ENCODE measurements at places on chromosomes 6 and 20.

- peak; percentile 26 for DNase-seq
Measured at GRCh38 chr6:72616406-72617015, 5.4 kb upstream of the KCNQ5 start.

DNA sequence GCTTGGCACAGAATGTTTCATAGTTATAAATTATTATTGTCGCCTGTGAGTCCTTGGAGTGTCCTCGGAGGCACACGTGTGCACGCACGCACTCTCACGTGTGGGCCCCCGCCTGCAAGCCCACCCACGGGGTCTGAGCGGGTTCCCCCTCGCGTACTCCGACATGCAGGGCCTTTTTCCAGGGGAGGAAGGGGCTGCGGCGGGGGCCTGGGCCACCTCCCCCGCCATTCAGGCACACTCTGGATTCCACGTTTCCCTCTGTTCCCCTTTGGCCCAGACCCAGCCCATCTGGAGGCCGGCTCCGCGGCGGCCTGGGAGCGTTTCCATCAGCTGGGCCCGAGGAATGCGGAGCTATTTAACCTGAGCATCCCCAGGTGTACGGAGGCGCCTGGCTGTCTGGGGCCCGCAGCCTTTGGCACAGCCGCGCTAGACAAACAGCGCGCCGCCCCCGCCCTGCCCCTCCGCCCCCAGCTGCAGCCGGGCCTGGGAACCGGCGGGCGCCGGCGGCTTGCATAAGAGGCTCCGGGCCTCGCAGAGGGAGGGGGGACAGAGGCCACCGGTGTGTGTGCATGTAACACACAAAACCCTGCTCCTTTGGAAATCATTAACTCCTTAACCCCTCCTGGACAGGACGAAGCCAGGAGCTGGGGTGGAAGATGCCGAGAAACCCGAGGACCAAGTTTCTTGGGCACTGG lies 3.3 kb downstream of the ID1 start:
- peak; percentile 91 for DNase-seq

GRCh38 chr6:4178737-4179333 lies 43.5 kb upstream of the ECI2 start:
- DNase-seq = no peak

DNA sequence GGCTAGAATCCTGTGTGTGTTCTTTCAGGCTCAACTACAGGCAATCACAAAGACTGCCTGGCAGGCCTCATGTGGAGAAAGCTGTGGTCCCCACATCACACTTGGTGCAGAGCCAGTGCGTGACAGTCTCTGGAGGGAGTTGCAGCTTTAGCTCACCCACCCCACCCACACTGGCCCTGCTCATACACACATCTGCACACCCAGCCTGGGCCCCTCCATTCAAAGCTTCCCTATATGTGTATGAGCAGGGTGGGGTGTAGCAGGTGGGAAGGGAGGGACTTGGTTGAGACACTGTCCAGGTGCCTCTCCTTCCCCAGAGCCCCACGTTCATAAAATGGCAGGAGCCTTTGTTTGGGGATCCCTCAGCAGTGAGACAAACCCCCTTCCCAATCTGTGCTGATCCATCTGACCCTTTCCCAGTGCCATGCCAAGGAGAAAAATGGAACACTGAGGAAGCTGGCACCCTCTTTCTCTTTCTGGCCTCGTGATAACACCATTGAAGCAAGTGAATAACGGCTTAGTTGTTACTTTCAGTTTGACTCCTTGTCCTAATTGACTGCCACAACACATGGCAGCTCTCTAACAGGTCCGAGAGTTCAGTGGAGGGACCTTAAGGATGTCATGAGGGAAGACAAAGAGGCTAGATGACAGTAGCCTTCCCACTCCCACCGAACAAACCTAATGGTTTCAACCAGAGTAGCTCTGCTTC lies 53.8 kb upstream of the NRSN1 start:
- no peak for DNase-seq

GRCh38 chr20:21933526-21933925 lies 228.1 kb downstream of the PAX1 start:
- no peak for DNase-seq

DNA sequence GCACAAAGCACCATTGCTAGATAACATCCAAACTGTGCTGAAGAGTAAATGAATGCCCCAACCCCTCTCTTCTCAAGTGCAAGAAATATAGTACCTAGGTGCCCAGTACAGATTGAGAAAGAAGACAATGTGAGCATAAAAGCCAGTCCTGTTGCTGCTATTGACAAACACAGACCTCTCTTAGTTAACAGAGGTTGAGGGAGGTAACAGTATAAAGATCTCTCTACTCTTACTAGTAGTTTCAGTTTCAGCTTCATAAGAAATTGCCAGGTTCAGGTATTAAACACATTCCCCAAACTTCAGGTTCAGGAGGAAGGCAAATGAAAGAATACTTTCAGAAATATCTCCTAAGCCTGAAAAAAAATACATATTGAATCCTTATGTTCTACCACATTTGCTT lies 31.4 kb downstream of the TBC1D32 start:
- DNase-seq = no peak

DNA sequence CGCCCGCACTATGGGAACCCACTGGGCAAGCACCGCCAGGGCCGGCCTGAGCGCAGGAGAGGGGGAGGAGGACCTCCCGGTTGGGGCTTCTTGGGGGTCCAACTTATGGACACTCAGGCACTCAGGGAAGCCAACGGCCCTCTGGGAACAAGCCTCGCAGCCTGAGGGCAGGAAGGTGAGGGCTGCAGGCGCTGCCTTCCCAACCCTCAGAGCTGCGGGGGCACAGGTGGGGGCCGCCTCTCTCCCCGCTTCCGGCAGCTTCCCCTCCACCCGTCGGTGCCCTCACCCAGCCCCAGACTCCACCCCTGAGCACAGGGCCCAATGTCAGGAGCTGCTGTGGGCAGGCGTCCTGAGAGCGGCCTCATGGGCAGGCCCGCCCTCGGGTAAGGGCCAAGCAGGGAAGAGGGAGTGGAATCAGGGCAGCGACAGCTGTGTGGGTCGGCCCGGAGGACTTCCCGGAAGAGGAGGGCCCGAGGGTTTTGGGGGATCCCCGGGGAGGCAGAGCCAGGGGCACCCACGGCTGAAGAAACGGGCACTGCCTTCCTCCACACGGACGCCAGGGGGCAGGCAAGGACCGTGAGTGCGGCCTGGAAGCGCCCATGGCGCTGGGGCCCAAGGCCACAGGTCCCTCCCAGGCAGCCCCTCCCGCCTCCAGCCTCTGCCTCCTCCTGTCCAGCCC lies 488 bp upstream of the PTK6 start:
- DNase-seq = peak; percentile 85

- DNase-seq = no peak
Measured at GRCh38 chr6:147117580-147117979, 86.6 kb upstream of the STXBP5 start.

DNA sequence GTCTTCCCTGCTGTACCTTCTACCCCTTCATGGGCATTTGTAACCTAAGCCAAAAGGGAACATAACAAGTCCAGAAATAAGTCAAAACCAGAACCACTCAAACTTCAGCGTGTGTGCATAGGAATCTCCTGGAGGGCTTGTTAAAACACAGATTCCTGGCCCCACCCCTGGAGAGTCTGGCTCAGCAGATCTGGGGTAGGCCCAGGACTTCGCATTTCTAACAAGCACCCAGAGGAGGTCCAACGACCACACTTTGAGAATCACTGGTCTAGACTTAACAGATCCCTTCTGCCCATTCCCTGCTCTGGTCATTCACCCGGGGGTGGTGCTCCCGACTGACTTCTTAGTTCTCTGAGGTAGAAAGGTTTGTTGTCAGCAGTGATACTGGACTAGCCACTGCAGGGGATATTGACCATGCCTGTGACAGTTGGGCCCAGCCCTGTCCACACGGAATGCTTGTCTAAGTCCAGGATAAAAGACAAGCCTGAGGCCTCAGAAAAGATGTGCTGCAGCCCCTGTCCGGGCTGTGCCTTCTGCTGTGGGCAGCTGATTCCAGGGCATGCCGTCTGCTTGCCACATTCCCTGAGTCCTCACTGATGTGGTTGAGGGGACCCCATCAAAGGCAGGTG lies 68.6 kb downstream of the SYNJ2 start:
- no peak for DNase-seq

GRCh38 chr6:136969930-136970329 lies 47.8 kb downstream of the SLC35D3 start:
- peak; percentile 16 for DNase-seq

- no peak for DNase-seq
Measured at GRCh38 chr20:43389839-43390626, 67.7 kb upstream of the SRSF6 start.

GRCh38 chr6:29955783-29956182 lies 13.5 kb downstream of the HLA-A start:
- no peak for DNase-seq

GRCh38 chr6:154500769-154501577 lies 9.5 kb downstream of the CNKSR3 start:
- DNase-seq = no peak

- DNase-seq = no peak
Measured at GRCh38 chr6:84892671-84893070, 128.3 kb upstream of the TBX18 start.

DNA sequence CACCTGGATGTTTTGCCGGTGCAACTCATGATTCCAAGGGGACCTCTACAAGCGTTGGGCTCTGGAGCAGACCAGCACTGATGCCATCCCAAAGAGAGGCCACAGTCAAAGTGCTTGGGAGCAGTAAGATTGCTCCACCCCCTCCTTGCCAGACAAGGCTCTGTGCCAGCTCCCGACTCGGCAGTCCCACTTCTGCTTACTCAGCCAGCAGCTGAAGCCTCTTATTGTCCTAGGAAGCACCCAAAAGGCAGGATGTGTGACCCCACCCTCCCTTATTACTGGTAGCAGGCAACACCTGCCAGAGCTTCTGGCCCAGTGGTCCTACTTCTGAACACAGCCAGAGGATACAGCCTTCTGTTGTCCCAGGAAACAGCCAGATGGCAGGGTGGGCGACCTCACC lies 614.2 kb downstream of the TENT5A start:
- DNase-seq = peak; percentile 9

DNA sequence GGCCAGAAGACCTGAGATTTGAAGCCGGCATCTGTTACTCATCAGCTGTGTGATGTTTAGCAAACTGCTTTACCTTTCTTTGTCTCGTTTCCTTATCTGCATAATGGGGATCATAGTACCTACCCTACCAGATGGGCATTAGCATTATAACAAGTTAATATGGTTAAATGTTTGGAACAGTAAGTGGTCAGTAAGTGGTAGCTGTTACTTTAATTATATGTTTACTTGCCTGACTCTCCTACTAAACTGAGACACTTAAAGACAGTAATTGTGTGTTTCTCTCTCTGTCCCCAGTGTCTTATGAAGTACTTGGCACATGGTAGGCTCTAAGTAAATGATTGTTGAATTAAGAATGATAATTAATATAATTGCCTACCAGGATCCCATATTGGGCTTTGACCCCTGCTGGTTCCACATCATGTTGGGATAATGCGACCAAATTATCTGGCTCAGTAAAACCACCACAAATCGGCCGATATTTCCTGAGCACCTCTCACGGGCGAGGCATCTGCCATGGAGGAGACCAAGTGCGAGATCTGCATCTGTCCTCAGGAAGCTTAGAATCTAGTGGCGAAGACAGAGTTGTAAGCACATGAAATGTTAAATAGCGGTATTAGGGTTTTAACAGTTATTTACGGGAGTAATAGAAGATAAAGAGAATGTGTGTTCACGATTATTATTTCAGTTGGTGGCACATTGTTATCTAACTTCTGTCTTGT lies 31.4 kb downstream of the PTK7 start:
- peak; percentile 56 for DNase-seq

DNA sequence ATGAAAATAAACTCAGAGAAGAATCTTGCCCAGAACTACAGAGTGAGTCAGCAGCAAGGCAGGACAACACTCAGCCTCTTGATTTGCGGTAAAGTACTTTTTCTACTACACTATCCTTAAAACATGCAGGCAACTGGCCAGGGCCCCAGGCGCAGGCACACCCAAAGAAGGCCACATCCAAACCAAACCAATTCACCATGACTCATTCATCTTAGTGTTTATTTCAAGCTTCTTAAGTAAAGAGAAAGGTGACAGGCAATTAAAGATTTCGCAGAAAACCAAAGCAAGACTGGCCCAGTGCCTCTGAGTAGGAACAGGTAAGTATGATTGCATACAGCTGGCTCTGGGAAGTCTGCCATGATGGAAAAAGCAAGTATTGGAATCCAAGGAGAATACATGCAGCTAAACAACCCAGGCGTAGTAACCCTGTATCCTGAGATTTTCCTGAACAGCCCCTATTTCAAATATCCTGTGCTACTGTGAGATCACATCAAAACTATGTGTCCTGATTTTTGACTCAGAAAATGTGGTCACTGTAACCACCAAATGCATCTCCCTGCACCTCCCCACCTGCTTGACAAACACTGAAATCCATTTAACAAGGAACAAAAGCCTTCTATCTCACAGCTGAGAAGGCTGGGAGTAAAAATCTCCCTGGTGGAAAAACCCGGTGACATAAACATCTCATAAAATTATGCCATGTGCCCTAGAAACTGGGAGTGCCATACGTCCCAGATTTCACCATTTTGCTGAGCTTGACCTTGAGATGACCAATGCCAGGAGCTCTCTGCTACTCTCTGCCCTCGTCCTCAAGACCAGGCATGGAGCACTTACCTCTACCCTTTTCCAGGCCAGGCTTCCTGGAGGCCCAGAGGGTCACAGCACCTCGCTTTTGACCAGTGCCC lies 12.4 kb downstream of the WFDC3 start:
- DNase-seq = no peak

Data from NCI-H2081 (cell line).